EL (cell line): ENCODE measurements at places on chromosomes 6 and 20.

GRCh38 chr6:116888732-116889360 is 11.8 kb downstream of the RFX6 start:
- no peak for DNase-seq

DNA sequence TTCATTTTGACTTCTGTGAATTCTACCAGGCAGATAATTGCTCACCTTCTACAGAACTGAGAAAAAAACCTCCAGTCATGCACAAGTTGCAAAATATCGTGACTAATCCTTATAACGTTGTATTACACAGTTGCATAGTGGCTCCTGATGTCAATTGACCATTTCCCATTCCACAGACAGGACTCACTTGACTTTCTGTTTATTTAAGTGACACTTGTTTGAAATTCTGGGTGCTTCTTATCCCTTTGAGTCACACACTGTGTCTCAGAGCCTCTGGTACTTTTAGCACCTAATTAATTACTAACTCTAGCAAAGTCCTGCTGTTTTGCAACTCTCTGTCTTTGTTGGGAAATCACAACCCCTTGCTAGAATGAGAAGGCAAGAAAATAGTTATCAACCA is 16.2 kb upstream of the RSPO3 start:
- DNase-seq: peak; percentile 80

DNA sequence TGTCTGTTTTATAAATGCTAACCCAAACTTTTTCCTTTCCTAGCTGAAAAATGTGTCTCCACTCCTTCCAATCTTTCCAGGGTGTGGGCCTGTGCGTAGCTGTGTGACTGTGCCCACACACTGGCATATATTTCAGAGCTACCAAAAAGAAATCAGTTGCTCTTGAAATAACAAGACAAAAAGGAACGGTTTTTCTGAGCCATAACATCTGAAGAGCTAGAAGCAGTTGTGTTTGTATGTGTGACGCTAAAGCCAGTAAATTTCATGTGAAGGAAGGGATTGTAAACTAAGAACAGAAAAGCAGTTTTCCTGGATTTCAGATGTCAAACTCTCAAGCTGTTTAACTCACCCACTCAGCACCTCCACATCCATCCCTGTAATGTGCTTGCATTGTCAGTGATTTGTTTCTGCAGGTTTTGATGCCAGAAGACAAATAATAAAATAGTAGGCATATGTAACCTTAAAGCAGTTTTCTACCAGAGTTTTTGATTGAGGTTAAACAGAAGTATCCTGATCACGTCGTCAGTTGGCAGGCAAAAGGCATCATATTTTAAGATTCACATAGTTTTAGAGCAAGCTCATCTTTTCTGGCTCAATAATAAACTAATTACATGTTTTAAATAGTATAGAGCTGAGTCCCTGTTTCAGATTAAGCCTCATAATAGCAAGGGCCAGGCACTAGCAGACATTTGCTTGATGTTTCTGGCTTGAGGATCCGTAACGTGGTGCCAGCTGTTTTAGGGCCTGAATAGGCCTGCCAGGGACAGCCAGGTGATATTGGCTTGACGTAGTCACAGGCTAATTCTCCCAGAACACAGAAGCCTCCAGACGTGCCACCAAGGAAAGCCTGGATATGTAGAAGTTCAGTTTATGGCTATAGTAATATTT is 90.9 kb downstream of the FOXO3 start:
- DNase-seq: peak; percentile 90

GRCh38 chr20:56017560-56017959 is 12.2 kb upstream of the CBLN4 start:
- DNase-seq: no peak

- peak; percentile 43 for DNase-seq
These were observed 46.4 kb upstream of the FERMT1 start for GRCh38 chr20:6169251-6169650.

DNA sequence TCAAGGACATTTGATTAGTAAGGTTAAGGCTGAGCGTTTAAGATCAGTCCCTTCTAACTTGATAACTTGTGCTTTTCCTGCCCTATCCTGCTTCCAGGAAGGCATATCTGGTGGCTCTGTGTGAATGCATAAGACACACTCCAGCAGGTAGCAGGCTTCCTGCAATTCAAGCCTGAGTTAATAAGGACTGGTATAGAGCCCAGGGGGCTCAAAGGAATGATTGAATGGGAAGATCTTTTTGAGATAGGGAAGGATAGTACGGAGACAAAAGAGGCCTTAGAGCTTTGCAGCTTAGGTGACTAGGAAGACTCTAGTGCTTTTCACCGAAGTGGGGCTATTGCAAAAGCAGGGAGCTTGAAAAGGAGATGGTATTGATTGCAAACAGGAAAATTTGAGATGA is 307.1 kb downstream of the GRIK2 start:
- DNase-seq: no peak

DNA sequence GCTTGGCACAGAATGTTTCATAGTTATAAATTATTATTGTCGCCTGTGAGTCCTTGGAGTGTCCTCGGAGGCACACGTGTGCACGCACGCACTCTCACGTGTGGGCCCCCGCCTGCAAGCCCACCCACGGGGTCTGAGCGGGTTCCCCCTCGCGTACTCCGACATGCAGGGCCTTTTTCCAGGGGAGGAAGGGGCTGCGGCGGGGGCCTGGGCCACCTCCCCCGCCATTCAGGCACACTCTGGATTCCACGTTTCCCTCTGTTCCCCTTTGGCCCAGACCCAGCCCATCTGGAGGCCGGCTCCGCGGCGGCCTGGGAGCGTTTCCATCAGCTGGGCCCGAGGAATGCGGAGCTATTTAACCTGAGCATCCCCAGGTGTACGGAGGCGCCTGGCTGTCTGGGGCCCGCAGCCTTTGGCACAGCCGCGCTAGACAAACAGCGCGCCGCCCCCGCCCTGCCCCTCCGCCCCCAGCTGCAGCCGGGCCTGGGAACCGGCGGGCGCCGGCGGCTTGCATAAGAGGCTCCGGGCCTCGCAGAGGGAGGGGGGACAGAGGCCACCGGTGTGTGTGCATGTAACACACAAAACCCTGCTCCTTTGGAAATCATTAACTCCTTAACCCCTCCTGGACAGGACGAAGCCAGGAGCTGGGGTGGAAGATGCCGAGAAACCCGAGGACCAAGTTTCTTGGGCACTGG is 3.3 kb downstream of the ID1 start:
- DNase-seq: peak; percentile 53

GRCh38 chr6:136180704-136181511 is 69.2 kb downstream of the MTFR2 start:
- DNase-seq: no peak

DNA sequence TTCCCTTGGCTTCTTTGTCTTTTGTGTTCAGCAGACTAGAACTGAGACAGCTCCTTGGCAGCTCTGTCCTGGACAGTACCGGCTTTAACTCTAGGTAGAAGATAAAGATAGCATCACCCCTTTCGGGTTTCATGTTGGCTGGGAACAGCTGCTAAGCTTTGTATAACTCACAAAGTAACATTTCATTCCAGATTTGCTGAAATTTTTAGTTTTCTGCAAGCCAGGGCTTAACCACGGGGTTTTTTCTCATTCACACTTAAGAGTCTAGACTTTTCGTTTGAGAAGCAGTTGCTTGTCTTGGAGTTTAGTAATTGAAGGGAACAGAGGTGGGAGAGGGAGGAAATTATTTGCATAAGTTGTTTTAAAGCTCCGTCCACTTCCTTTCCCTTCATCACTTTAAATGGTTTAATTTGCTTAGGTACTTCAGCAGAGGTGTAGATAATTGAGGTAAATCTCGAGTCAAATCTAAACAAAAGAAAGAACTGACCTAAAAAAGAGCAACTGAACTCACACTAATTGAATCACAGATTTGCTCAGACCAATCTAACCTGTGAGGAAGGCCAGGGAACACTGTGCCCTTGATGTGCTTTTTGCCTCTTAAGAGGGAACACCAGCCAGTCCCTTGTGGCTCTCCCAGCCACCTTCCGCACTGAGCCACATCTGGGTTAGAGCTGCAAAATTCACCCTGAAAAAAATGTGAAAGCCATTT is 48.3 kb downstream of the RREB1 start:
- DNase-seq: no peak

DNA sequence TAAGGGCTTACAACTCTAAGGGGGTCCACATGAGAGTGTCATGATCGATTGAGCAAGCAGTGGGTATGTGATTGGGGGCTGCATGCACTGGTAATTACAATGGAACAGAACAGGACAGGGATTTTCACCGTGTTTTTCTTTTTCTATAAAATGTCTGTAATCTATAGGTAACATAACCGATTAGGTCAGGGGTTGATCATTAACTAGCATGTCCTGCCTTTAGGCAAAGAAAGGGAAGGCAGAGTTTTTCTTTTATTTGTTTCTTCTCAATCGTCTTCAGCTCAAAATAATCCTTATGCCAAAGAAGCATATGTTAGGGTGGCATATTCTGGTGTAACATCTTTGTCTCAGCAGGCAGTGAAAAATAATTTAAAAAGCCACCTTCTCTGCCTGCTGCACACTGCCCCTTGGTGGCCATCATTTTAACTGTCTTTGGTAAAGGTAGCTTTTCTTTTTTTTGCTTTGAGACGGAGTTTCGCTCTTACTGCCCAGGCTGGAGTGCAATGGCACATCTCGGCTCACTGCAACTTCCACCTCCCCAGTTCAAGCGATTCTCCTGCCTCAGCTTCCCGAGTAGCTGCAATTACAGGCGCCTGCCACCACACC is 9.7 kb upstream of the CEP43 start:
- DNase-seq: peak; percentile 23

DNA sequence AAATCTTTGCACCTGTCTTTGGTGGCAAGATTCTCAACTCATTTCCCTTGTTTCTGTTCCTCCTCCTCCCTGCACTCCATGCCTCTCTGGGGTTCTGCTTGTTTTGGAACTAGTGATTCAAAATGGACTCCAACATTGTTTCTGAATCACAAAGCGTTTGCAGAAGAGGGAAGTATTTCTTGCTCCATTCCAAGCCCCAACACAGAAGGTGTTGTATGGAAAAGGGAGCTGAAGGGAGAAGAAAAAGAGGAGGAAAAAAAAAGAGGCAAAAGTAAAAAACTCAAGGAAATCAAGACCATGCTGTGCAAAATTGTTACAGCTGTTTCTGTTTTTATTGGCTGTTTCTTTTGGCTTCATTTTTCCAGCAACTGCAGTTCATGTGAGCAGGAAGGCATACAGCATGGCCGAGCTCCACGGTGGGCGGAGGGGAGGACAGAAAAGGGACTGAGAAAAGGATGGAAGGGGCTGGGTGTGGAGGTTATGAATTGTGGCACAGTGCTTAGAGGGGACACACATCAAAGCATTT is 66.9 kb upstream of the PRL start:
- no peak for DNase-seq

DNA sequence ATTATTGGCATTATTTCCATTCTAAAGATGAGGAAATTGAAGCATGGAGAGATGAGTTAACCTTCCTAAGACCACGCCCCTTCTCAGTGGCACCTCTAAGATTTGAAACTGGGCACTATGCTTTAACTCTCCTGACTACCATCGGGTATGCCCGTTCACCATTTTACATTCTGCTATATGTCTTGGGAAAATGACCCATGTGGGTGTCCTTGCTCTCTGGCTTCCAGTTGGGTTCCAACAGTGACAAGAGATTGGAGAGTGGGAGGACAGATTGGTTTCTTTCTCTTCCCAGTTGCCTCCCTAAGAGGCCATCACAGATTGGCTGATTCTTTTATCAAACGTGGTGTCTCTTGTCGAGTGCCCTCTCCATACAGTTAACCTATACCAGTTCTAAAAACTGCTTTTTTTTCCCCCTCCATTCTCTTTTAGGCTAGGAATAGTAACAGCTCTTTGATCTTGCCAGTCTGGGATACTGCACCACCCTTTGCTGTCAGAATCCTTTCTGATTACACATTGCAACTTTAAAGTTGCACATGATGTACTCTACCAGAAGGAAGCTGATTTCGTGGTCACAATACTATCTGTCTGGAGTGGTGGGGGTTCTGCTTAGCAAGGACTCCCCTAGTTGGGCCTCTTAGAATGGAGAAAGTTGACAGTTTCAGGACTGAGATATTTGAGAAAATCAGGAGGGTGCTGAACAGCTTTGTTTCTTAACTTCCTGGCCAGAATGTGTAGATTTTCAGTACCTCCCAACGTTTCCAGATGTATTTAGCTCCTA is 88.0 kb upstream of the ELOVL5 start:
- peak; percentile 2 for DNase-seq

DNA sequence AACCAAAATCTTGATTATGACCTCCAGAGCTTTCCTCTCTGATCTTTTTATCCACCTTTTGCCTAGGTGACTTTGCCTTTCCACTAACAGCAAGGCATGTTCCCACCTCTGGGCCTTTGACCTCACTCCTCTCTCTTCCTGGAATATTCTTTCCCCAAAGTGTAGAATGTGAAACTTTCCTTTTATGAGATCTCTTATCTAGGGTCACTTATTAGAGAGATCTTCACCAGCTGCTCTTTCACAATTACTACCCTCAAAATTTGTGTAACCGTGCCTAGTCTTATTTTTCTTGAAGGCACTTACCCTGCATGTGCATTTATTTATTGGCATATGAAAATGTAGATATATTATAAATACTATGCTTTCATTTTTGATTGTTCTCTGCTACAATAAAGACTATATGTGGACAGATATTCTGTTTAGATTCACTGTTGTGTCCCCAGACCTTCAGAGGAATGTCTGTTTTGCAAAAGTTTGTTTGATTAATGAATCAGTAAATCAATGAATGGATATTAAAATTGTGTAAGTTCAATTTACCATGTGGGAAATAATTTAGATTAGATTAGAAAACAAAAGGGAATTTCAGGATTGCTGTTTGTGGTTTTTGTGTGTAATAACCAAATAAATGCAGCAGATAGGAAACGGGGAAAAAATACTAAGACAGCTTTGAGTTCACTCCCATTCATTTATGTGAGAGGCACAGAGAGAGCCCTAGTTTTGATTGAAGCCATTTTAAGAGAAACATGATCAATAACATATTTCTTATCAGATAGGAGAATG is 207.0 kb downstream of the ADGB start:
- no peak for DNase-seq

DNA sequence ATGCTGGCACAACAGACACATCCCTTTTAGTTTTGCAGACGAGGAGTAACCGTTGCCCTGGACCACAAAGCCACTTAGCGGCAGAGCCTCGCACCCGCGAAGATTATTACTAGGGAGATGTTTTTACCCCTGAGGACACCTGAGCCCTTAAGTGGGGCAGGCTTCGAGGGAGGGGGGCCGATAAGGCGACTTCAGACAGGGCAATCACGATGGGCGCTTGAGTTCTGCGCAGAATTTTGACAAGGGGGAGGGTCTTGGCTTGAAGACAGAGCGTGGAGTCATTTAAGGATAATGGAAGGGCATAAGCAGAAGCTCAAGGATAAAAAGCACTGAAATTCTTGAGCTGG is 650 bp upstream of the TTK start:
- DNase-seq: no peak

DNA sequence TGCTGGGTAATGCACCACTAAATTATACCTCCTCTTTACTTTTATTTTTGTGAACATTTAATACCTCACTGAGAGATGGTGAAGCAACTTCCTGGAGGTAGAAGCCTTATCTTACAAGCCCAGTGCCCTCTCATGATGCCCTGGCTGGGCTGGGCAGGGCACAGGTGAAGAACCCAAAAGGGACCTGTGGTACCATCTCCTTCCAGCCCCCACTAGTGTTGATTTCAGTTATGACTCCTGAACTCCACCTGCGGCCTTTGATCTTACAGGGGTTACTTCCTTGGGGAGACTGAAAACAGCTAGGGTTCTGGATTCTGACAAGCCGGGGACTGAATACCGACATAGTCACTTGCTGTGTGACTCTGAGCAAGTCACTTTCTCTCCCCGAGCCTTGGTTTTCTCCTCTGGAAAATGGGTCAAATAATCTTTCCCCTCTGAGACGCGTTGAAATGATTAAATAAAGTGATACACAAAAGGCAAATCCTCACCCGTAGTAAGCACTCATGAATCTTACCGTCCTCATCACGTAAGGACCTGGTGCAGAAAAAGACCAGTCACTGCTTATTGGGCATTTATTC is 1.2 kb downstream of the SLC13A3 start:
- DNase-seq: no peak
